ENCODE measurements at places on chromosomes 11 and 22.

- DNase-seq, result no peak
Measured at GRCh38 chr11:115049796-115050195, 371.5 kb downstream of the NXPE2 start.

- no peak for DNase-seq
Measured at GRCh38 chr11:69896250-69896649, 77.0 kb upstream of the FGF3 start.

DNA sequence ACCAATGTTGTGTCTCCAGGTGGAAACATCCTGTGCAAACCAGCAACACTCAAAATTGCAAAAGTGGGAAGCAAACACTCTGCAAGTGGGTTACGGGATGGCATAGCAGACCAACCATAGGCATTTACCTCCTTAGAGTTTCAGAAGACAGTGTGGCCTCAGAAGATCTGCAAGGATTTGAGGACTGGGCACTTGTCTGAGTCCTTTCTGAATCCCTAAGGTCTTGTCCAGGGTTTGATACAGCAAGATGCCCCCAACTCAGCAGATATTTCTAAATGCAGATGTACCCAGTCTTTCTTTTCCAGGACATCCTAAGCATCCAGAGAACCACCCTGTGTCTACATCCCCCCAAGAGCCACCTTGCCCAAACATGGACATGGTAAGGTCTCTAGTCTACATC lies 51.7 kb upstream of the SHANK2 start:
- DNase-seq, result no peak

DNA sequence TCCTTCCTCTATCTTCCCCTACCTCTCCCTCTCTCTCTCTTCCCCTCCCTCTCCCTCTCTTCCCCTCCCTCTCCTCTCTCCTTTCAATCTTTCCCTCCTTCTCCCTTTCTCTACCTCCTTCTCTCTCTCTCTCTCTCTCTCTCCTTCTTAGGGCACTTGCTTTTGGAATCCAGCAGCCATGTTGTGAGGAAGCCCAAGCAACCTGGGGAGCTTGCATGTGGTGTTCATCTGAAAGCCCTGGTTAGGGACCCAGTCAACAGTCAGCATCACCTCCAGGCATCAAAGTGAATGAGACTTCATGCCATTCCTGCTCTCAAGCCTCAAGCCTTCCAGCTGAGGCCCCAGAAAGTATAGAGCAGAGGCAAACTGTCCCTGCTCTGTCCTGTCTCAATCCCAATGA lies 65.6 kb upstream of the SHISAL1 start:
- no peak for DNase-seq

DNA sequence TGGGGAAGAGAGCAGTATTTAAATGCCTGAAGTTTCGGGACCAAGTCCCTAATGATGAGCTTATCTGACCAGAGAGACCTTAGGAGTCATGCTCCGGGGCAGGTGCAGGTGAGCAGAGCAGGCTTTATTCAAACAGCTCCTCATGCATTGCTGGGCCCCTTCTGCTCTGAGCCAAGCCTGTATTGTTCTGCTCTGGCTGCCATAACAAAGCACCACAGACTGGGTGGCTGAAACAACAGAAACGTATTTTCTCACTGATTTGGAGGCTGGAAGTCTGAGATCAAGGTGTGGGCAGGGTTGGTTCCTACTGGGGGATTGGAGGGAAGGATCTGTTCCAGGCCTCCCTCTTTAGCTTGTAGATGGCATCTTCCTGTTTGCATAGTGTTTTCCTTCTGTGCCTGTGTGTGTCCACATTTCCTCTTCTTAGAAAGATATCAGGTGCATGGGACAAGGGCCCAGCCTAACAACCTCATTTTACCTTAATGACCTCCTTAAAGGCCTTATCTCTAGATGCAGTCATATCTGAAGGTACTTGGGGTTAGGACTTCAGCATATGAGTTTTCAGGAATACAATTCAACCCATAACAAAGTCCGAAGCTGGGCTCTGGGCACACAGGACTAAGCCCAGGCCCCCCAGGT lies 97.1 kb upstream of the PARVA start:
- no peak for DNase-seq

DNA sequence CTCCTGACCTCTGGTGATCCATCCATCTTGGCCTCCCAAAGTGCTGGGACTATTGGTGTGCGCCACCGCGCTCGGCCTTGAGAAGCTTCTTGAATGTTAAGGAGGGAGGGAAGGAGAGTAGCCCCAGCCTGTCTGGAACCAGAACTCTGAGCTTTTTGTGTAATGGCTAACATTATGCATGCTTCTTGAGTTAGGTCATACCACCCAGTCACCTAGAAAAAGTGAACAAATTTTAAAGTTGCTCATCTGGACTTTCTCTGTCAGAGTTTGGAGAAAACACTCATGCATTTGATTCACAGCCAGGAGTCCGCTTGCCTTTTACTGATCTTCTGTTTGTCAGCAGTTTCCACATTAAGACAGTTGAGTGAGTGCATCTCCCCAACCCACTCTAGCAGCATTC lies 82.1 kb downstream of the PPP6R3 start:
- DNase-seq, result no peak

- DNase-seq, result peak; percentile 27
Measured at GRCh38 chr11:44634401-44635281, 69.2 kb downstream of the CD82 start.

DNA sequence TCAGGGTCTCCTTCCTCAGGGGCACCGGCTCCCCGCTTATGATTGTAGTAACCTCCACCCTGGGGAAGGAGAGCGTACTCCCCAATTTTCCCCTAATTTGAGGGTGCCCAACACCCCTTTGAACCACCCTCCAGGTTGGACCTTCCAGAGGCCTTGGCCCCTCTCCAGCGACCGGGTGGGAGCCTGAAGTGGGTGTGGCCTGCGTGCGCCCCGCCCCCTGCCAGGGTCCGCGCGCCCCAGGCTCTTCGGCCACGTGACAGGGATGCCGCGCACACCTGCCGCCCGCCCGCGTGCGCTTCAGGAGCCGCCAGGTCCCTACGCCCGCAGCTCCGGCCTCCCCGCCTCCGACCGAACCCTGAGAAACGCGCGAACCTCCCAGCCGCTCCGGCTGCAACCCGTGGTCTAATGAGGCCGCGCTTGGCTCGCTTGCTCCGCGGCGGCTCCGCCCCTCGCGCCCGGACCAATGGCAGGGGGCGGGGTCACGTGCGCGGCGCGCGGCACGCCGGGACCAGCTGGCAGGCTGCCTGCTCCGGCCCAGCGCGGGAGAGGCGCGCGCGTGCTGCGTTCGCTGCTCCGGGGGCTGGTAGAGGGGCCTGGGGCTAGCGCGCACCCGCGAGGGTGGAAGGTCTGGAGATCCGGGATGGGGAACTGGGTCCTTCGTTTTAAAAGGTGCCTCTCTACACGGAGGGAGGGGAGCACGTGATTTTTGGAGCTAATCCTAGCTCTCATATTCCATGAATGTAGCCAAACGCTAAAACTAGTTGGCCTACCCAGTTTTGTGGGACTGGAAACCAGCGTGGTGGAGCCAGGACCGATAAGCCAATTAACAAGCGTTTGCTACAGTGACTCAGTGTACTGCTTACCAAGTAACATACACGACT lies at the start of gene FOXRED2:
FOXRED2 (minus strand) TSS at position 404 of the 881 bp plus-strand sequence. CDS start 618 bp downstream, outside the sequence.
- DNase-seq, result peak; percentile 93

DNA sequence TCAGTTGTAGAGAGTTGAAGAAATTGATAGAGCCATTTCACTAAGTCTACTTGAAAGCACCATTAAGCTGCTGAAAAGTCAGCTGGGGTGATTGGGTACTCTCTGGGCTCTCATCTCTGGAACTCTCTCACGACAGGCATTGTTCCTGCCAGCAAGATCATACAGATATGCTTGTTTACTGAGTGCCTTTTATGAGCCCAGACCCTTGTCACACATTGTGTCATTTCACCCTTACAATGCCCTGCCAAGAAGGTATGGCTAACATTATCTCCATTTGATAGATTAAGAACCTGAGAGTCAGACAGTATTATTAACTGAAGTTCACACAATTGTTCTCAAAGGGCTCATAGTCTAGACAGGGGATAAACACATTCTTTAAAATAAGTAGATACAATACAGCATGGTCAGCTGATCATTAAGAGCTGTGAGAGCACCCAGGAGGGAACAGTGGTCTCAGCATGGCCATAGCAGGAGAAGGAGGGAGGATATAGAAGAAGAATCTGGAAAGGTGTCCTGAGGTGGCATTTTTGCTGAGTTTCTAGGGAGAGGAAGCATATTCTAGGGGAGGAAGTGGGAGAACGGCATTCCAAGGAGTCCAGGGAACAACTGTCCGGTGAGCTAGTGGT lies 580.5 kb downstream of the INSC start:
- no peak for DNase-seq

DNA sequence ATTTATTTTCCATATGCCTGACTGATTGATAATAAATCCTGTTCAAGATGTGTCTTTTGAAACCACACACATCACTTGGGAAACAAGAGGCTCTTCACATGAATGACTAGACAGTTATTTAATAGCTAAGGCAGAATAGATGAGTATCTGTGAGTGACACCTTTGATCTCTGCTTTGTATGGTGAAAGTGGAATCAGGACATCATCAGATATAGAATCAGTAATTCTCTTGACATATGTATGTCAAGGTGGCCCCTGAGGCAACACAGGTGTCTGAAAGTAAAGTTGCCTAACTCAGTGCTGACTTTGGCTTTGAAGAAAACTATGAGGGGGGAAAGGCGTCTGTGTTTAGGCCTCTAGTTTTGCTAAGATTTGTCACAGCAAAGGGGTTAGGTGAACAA lies 11.5 kb upstream of the CASP4 start:
- no peak for DNase-seq

- DNase-seq, result no peak
Measured at GRCh38 chr22:23035557-23036277, 34.6 kb upstream of the GNAZ start.

DNA sequence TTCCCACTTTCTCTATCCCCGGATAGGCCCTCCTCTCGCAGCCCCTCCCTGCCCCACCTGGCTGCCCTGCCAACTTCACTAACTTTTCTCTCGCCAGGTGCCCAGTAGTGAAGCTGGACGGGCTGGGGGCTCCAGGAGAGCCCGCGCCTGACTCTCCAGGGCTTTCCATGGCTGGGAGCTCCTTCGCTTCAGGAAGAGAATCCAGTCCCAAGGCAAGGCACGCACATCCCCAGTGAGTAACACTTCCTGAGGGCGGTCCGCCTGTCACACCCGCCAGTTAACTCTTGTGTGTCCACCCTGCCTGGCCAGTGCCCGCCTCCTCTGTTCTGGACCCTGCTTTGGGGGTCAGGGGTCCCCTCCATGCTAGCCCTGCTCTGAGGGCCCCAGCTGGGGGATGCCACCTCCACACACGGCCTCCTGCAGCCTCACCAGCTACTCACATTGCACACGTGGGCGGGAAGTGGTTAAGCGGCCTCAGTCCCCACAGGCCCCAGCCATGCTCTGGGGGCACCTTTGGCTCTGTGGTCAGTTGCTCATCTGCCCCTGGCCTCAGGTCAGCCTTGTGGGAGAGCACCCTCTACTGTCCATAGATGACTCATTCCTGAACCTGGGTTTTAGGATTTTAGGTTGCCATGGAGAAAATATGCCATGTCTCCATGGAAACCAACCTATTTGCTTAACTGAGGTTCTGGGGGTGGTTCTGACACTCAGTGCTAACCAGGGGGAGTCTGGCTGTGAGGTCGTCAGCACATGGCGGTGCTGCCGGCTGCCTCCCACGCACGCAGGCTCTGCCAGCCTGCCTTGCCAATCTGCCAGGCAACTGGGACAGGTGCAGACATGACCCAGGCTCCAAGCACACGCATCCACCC lies at the start of gene RIN1:
RIN1 (minus strand) TSS at position 201 of the 869 bp plus-strand sequence; CDS start at position 169, 32 bp downstream.
- peak; percentile 71 for DNase-seq

DNA sequence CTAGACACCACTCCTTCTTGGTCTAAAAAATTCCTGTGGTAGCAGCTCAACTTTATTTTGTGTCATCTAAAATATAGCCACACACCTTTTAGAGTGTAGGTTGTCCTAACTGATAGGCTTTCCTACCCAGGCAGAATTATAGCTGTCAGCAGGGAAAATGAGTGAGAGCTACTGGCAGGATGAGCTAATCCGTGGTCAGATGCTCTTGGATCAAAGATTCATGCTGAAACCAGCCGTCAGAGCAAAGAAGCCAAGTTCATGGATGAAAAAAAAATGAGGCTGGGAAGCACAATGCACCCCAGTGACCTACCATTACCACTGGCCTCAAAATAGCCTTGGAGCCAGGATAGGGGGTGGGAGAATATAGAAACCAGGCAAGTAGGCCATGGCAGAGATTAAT lies 113.1 kb upstream of the BLID start:
- no peak for DNase-seq

GRCh38 chr22:46734830-46735453 lies 3.1 kb downstream of the CERK start:
- DNase-seq, result peak; percentile 52

DNA sequence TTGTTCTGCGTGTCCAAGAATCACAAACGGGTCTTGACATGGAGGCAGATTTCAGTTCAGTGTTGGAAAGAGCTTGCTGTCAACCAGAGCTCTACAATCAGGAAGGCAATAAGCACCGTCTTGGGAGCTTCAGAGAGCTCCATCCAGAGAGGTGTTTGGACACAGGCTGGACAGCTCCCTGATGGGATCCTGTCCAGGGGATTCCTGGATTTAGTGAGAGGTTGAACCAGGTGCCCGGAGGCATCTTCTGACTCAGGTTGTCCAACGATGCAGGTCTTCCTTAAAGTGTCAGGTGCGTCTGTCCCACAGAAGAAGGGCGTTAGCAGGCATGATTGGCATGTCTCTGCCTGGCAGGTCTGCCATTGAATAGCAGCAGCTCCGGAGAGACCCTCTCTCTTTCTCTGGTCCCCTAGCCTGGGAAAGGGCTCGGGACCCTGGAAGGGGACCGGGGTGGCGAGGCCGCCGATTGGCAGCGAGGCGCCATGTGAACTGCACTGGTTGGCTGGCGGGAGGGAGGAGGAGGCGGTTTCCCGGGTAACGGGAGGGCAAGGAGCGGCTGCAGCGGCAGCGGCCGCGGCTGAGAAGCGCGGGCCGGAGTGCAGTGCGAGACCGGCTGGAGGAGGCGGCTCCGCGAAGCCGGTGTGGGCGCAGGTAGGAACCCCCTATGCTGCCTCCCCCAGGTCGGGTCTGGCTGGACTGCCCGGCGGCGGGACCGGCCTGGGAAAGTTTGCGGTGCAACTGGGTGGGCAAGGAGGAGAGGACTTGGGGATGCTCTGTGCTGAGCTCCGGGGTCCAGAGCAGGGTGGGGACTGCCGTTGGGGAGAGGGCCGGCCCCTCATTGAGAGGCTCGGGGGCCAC lies 104.1 kb upstream of the E2F8 start:
- no peak for DNase-seq

DNA sequence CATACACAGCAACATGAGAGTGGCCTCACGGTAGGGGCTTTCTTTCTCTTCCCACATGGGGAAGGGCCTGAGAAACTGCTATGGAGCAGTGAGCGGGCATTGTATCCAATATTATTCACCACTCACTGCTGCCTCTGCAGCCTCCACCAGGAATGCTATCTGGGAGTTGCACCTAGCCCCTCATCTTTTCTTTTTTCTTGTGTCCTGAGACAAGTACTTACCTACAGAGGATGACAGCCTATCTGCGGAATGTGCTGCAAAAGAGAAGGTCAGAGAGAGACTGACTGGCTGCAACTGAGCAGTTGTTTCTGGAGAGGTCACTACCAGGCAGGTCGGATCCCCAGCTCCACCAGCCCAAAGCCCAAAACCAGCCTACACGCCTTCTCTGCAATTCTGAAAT lies 52.1 kb upstream of the HTATIP2 start:
- DNase-seq, result no peak
